Gastrocnemius medialis (tissue), 4 donors: ENCODE measurements at places on chromosomes 5 and 9. TPM values are rescaled to one million over a fixed set of nuclear protein-coding genes. Genes with fewer than 3 reads are reported as not detected.

Gene SLC6A18
- not detected for total RNA-seq

Gene TAF11L7
- not detected for total RNA-seq

Gene C9
- total RNA-seq = not detected

Gene STPG3
- not detected for total RNA-seq

Gene TSTD2
- total RNA-seq = 15.3 TPM

Gene TGFBI
- total RNA-seq = 41.4 TPM

Gene GARNL3
- total RNA-seq = 2.9 TPM

Gene GABRB2
- 0.97 TPM for total RNA-seq

Gene MYOZ3
- 12.1 TPM for total RNA-seq

Gene HMGCS1
- total RNA-seq = 9.3 TPM

Gene TRPM3
- 0.07 TPM for total RNA-seq

Gene MLANA
- total RNA-seq = not detected

Gene SH2D3C
- total RNA-seq = 5.1 TPM

DNA sequence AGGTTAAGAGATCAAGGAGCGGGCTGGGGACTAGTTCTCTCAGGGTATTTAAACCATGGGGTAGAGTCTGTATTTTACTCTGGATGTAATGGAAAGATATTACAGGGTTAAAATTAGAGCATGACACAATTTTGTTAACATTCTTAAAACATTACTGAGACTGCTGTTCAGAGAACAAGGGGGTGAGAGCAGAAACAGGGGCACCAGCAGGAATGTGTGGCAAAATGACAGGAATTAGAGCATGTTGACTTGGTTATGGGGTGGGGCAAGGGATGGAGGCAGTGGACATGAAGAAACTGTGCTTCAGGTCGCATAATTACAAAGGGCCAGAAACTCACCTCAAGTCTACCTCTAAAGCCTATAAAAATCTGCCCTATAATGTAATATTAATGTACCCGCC lies 75.0 kb downstream of the TMEM232 start:
- DNase-seq = no peak

- DNase-seq = no peak
These were observed 76.6 kb downstream of the PSD2 start for GRCh38 chr5:139872052-139872766.

DNA sequence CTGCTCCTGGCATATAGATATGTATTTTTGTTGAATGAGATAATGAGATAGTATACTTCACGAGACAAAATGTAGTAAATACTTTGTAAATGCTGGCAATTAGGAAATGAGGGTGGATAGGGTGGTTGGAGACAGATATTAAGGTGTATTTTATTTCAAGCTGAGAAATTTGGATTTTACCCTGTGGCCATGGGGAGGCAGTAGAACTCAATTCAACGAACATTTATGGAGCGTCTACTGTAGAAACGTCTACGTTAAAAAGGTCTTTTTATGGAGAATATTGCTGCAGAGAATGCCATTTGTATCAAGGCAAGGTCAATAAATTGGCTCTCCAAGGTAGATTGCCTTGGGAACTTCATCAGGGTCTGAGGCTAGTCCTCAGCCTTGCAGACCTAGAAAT lies 21.5 kb upstream of the RALGPS1 start:
- no peak for DNase-seq

- DNase-seq = no peak
These were observed 1.2 kb upstream of the SLC25A48 start for GRCh38 chr5:135832941-135833920.

- no peak for DNase-seq
These were observed 95.0 kb downstream of the NR6A1 start for GRCh38 chr9:124676159-124676551.

GRCh38 chr9:72337286-72337685 lies 27.7 kb downstream of the ZFAND5 start:
- DNase-seq = no peak

DNA sequence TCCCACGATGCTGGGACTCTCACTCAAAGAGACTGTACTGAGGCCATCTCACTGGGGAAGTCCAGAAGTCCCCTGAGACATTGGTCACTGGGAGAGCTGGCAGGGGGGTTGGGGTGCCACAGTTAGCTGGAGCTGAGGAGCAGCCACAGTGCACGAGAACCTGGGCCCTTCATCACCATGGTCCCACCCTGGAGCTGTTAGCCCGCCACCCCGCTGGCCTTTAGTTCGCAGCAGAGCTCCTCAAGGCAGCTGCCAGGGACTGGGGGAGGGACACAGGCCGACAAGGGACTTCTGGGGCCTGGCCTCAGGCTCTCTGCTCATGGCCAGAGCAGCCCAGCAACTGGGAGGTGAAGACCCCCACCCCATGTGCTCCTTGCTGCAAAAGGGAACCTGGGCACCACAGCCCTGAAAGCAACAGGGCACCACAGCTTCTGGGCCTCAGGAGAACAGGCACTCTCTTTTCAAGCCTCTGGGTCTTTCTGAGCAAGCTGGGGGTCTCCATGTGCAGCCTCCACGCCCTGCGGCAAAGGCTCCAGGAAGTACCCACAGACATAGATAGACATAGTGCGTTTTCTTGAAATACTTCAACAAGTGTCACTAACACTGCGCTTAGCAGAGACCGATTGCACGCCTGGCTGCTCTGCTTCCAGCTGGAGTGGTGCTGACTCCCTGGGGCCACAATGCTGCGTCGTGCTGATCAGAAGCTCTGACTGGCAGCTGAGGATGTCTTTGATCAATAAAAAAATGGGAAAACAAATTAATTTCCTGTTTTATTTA lies 46.0 kb downstream of the VAV2 start:
- DNase-seq = no peak

GRCh38 chr9:4929917-4930316 lies 55.2 kb upstream of the JAK2 start:
- DNase-seq = no peak

DNA sequence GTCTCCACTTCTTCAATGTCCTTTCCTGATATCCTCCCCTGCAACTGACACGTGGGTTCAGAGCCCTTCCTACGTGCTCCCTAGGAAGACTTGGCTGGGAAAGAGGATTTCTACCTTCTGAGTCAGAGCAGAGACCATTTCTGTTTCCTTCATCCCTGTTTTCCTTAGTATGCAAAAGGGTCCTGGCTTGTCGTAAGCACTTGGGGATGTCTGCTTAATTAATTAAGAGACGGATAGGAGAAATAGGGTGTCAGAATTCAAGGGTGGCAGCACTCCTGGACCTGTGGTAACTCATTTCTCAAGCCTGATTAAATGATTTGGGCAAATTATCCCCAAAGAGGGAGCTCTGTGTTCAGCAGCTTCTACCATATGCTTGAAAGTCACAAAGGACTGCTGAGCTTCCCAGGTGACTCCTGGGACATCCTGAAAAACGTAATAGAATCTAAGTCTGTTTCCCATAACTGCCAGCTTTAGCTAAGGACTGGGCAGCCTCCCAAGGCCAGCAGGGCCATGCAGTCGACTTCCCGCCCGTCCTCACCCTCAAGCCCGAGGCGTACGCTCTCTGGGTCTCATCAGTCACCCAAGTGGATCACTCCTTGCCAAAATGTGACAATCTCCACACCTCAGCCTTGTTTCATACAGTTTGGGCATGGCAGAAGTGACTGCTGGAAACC lies 20.5 kb downstream of the ABCA1 start:
- DNase-seq = peak; percentile 25

- DNase-seq = no peak
These were observed 233.0 kb downstream of the SGCD start for GRCh38 chr5:156560002-156560401.

GRCh38 chr9:98342820-98343210 lies 87.4 kb upstream of the TBC1D2 start:
- DNase-seq = no peak
